ENCODE measurements at places on chromosomes 3 and 15. TPM values are rescaled to one million over a fixed set of nuclear protein-coding genes. Genes with fewer than 3 reads are reported as not detected.

The TAGLN3 gene
- total RNA-seq: not detected

The SCN11A gene
- total RNA-seq: not detected

The RAB27A gene
- 5.8 TPM for total RNA-seq

The ALDH1L1 gene
- total RNA-seq: 13.7 TPM

The CCR2 gene
- not detected for total RNA-seq

The PCOLCE2 gene
- 44.8 TPM for total RNA-seq

The GPR149 gene
- not detected for total RNA-seq

The AP3B2 gene
- total RNA-seq: not detected

The SLC51A gene
- not detected for total RNA-seq

The POPDC2 gene
- total RNA-seq: not detected

The SCN5A gene
- total RNA-seq: 0.16 TPM

The GP9 gene
- not detected for total RNA-seq

The STARD9 gene
- total RNA-seq: 3.1 TPM

The GOLGA6L24 gene
- not detected for total RNA-seq

The SLC12A8 gene
- total RNA-seq: 3.4 TPM

The GOLGA8S gene
- total RNA-seq: not detected

The UNC45A gene
- total RNA-seq: 27.8 TPM

The SPTBN5 gene
- total RNA-seq: 0.16 TPM

The GYG1 gene
- 25.8 TPM for total RNA-seq

The MFAP1 gene
- total RNA-seq: 14.4 TPM

The PPM1M gene
- 12.5 TPM for total RNA-seq

The BBS4 gene
- total RNA-seq: 8.6 TPM

The MTMR10 gene
- 32.7 TPM for total RNA-seq

The EPHA6 gene
- total RNA-seq: not detected

The FBXO40 gene
- total RNA-seq: not detected

The MST1R gene
- total RNA-seq: not detected

The DAG1 gene
- total RNA-seq: 49.3 TPM

The ARGFX gene
- not detected for total RNA-seq

The P2RY1 gene
- total RNA-seq: 3.6 TPM

The PAK2 gene
- 34.5 TPM for total RNA-seq

The THSD4 gene
- 12.6 TPM for total RNA-seq

The KCNMB3 gene
- 0.16 TPM for total RNA-seq

The AADACL2 gene
- total RNA-seq: not detected

The WDR82 gene
- 44.7 TPM for total RNA-seq

The KNG1 gene
- total RNA-seq: not detected

The TGM5 gene
- not detected for total RNA-seq

The NOX5 gene
- 0.18 TPM for total RNA-seq

The ZKSCAN7 gene
- total RNA-seq: 5.8 TPM

The INAFM2 gene
- total RNA-seq: 16.8 TPM

The NME9 gene
- total RNA-seq: not detected
